ENCODE measurements at places on chromosomes 11 and 22. TPM values are rescaled to one million over a fixed set of nuclear protein-coding genes. Genes with fewer than 3 reads are reported as not detected.

DNA sequence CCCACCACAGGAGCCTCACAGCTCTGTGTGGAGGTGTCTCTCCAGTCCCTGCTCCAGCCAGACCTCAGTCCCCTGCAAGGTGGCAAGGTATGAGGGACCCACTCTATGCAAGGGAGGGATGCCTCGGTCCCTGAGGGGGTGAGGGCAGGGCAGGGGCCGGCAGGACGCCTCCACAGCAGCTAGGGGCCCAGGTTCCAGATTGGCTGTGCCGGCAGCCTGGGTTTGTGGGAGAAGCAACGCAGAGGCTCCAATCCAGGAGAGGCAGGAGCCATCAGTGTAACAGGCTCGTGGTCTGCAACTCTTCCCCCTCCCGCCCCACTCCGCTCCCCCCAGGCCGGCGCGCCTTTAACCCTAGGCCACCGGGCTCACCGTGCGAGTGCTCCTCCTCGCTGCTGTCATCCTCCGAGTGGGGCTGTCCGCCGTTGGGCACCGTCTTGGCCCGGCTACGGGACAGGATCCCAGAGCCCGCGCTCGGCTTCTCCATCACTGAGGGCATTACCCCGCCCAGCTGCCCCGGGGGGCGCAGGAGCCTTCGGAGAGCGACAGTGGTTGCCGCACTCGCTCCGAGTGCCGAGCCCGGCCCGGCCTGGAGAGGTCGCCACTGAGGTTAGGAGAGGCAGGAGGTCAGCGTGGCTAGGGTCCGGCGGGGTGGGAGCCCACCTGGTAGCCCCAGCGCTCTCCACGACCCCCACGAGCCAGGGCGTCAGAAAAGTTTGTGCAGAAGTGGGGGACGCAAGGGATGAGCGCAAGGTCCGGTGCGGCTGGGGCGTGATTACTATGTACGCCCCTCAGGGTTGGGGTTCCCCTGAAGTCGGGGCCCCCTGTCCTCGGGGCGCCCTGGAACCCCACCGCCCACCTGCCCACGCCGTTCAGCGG lies 765 bp downstream of the RCOR2 start:
- peak; percentile 55 for DNase-seq

GRCh38 chr11:82890936-82891335 lies 9.3 kb downstream of the PRCP start:
- no peak for DNase-seq

DNA sequence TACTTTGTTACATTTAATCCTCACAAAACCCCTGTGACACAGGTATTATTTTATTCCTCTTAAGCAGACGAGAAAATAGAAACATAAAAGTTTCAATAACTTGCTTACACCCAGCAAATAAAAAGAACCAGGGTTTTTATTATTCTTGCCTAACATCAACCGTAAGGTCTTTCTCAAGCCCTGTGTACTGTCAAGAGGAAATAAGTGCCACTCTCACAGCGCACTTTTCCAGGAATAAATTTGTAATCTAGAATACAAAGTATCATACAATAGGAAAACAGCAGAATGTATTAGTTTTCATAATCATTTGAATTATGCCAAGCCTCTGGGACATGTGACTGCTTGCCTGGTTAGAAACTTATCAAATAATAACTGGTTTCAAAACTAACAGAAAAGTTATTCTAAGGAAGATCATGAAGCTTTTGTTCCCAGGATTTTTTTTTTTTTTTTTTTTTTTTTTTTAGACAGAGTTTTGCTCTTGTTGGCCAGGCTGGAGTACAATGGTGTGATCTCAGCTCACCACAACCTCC lies 7.4 kb downstream of the CCDC34 start:
- DNase-seq, result no peak

DNA sequence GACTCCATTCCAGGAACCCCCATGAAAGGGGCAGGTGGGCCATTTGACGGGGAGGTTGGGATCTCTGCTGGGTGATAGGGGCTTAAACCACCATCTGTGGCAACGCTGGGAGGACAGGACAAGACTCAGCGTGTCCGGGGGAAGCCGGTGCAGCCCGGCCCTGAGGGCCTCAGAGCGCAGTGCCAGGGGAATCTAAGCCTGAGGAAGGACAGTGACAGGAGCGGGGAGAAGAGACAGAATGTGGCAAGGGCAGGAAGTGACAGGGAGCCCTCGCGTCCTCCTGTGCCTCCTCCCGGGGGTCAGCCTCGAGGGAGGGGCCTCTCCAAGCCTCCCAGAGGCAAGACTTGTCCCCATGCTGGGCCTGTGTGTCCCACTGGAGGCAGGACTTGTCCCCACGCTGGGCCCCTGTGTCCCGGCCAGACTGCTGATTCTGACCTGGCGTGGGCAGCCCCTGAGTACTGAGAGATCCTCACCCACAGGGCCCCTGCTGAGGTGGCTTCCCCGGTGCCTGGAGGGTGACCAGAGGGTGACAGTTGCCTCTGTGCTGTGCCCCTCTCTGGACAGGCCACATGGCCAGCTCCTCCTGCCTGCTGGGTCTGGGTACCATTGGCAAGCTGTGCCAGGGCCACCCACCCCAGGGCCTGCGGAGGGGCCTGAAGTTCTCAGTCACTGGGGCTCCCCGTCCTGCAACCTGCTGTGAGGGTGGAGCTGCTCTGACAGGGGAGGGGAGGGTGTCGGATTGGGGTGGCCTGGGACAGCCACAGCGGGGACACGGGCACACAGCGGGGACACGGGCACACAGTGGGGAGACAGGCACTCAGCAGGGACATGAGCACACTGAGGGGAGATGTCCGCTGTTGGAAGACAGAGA lies 676.2 kb downstream of the BRD1 start:
- DNase-seq, result no peak

GRCh38 chr11:15493066-15493465 lies 378.3 kb downstream of the INSC start:
- DNase-seq, result no peak

Gene PRRG4
- 0.92 TPM for total RNA-seq
